Hindlimb muscle (tissue), 1 donor: ENCODE measurements at places on chromosomes 3 and 15.

GRCh38 chr3:15551902-15552301, 30.4 kb upstream of the COLQ start:
- DNase-seq = no peak

- no peak for DNase-seq
Observed at GRCh38 chr3:142213298-142213697, 12.1 kb downstream of the GK5 start.

- DNase-seq = no peak
Observed at GRCh38 chr3:24683090-24683489, 188.4 kb upstream of the THRB start.

DNA sequence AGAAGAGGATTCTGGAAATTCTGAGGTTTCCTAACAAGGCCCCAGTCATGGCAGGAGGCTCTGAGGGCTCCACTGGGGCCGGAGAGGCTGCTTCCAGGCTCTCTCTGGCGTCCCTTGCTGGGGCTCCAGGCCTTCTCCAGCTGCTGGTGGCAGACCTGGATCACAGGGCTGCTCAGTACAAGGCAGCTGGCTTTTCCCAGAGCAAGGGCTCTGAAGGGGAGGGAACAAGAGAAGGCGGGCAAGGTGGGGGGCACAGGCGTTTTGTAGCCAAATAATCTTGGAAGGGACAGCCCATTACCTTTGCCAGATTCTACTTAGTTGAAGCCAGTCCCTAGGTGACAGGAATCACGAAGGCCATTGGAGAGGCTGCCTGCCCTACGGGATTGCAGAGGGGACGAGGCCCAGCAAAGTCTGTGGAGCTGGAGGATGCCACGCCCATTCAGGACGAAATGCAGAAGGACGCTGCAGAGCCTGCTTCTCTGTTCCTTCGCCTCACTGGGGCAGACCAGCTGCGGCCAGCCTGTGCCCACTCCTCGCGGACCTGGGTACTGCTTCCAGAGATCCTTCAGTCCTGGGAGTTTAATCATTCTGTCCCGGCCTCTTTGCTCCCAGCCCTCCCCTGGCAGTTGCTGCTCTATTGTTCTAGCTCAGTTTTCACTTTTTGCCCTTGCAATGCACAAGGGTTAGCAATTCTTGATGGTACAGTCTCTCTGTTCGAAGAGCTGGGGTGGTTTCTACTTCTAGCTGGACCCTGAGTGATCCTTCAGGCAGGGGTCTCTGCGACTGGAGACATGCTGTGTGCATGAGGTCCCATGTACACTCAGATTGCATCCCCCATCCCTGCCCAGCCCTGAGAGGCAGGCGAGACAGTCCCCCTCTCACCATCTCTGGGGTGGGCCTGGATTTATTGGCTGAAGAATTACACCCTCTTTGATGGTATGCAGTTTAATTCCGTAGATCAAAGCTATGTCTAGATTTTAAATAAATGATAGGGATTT, 149.3 kb upstream of the MEF2A start:
- no peak for DNase-seq

DNA sequence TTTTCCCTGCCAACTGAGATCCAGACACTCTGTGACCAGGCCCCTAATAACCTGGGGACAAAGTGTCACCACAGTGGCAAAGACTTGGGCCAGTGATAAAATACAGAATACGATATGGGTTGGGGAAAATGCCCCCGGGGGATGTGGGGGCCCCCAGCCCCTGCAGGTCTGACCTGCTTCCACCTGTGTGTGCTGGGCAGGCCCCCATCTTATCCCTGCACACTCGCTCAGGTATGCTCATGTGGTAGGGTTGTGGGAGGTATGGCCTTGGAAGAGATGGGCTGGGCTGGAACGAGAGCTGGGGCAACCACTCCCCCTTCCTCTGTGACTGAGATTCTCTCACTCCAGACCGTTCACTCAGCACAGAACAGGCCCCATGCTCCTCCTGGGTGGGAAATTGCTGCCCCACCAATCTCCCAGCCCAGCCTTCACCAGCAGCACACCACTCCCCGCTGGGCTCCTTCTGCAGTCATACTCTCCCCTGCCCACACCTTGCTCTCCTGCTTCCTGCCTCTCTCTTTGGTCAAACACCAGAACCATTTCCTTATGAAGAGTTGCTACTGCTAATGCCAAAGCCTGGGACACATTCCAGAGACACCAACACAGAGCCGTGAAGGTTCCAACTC, 9.6 kb upstream of the CPEB1 start:
- no peak for DNase-seq
